ENCODE measurements at places on chromosomes 11 and 22. TPM values are rescaled to one million over a fixed set of nuclear protein-coding genes. Genes with fewer than 3 reads are reported as not detected.

Gene KRTAP5-1
- not detected for total RNA-seq

Gene POU2AF1
- total RNA-seq, result not detected

Gene LRRC51
- 4.3 TPM for total RNA-seq

Gene CNTF
- 1.8 TPM for total RNA-seq

Gene BDNF
- total RNA-seq, result 5.1 TPM

Gene SLC17A6
- 0.31 TPM for total RNA-seq

Gene GLB1L2
- 12.3 TPM for total RNA-seq

Gene GAL3ST3
- total RNA-seq, result 48.0 TPM

GRCh38 chr11:117669062-117669461 lies 128.0 kb downstream of the DSCAML1 start:
- no peaks in the 10 kb centered on the region for H3K27me3 ChIP-seq
- no peak for DNase-seq
- H3K4me1 ChIP-seq, result peaks cover 27% of the 10 kb centered on the region
- H3K36me3 ChIP-seq, result no peaks in the 10 kb centered on the region

- no peaks in the 10 kb centered on the region for H3K4me1 ChIP-seq
- DNase-seq, result no peak
- no peaks in the 10 kb centered on the region for H3K27me3 ChIP-seq
- no peaks in the 10 kb centered on the region for H3K36me3 ChIP-seq
- no peak overlapping the region for H3K4me3 ChIP-seq
Measured at GRCh38 chr11:5225480-5225871, 1.4 kb downstream of the HBB start.

GRCh38 chr11:66336234-66337102 lies at the start of gene RIN1:
RIN1 (minus strand) TSS chr11:66336434; CDS start chr11:66336402, 32 bp downstream.
- no peaks in the 10 kb centered on the region for H3K36me3 ChIP-seq
- peak within 1 kb of the TSS; percentile 76 for H3K27ac ChIP-seq
- DNase-seq, result peak; percentile 88
- H3K4me3 ChIP-seq, result peak within 1 kb of the TSS; percentile 60

DNA sequence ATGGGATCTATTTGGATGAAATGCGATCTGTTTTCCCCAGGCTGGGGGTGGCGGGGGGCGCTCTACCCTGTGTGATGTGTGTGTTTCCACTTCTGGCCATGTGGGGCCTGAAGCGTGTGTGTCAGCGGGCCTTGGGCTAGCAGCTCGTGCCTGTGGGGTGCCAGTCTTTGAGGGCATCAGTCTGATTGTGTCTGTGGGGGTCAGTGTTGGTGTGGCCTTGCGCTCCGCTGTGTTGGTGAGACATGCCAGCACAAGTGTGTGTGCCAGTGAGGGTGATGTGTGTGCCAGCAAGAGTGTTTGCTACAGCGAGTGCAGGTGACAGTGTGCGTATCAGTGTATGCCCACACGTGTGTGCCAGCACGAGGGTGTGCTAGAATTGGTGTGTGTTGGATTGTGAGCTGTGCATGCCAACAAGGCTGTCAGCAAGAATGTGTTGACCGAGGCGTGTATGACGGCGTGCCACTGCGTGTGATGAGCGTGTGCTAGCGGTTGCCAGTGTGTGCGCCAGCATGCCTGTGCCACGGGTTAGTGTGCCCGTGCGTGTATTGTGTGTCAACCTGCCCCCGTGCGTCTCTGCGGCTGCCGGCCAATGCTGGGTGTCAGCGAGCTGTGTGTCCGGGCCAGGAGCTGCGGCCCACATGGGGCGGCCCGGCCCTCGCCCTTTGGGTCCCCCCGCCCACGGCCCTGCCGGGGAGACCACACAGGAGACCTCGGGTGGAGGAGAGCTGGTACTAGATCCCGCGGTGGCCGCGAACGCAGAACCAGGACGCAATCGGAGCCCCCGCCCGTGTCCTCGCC lies 519 bp downstream of the ARRB1 start:
- H3K4me1 ChIP-seq, result peaks cover 32% of the 10 kb centered on the region
- peak; percentile 74 for DNase-seq
- peak overlapping the region; percentile 72 for H3K4me3 ChIP-seq
- no peaks in the 10 kb centered on the region for H3K36me3 ChIP-seq

- no peak overlapping the region for H3K4me3 ChIP-seq
- H3K27ac ChIP-seq, result no peak overlapping the region
- peaks cover 11% of the 10 kb centered on the region for H3K4me1 ChIP-seq
Measured at GRCh38 chr11:64444838-64445441, 86.0 kb downstream of the RPS6KA4 start.

DNA sequence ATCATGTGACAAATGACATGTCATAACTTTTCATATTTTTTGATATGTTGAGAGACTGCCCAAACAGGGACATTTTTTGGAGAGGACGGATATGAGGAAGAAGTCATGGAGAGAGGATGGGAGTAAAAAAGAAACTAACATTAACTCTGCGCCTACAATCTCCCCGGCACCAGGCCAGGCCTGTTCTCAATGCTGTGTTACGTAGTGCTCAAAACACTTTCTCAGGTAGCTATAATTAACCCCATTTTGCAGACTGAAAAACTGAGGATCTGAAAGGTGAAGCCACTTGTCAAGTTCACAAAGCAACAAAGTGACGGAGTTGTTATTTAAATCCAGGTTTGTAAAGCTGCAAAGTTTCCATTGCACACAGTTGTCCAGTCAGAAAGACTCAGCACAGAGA lies 17.4 kb upstream of the NOX4 start:
- no peak for DNase-seq
- no peaks in the 10 kb centered on the region for H3K36me3 ChIP-seq
- H3K27ac ChIP-seq, result no peak overlapping the region
- no peaks in the 10 kb centered on the region for H3K4me1 ChIP-seq
- no peak overlapping the region for H3K4me3 ChIP-seq
- H3K27me3 ChIP-seq, result no peaks in the 10 kb centered on the region

- no peaks in the 10 kb centered on the region for H3K36me3 ChIP-seq
- no peak overlapping the region for H3K27ac ChIP-seq
- H3K27me3 ChIP-seq, result no peaks in the 10 kb centered on the region
- H3K4me1 ChIP-seq, result peaks cover under 1% of the 10 kb centered on the region
- DNase-seq, result no peak
Measured at GRCh38 chr11:123586568-123586967, 67.9 kb downstream of the SCN3B start.

- H3K27me3 ChIP-seq, result peaks cover 7% of the 10 kb centered on the region
- no peaks in the 10 kb centered on the region for H3K36me3 ChIP-seq
- H3K4me1 ChIP-seq, result no peaks in the 10 kb centered on the region
Measured at GRCh38 chr11:69682221-69682620, 7.1 kb upstream of the LTO1 start.

DNA sequence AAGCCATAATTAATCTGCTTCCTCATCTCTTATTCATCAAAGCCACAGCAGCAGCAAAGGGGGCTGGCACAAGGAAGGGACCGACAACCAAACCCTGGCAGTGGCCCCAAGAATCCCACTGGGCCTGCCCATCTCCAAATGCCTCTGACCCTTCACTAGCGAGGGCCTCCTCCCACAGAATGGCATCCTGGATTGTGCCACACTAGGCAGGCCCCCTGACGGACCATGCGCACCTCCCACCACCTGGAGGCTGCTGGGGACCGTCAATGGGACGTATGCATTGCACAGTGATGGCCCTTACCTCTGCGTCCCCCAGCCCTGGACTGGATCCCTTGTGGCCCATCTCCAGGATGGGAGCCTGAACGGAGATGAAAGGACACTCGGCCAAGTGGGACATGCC lies 4.1 kb upstream of the RTN4R start:
- H3K4me1 ChIP-seq, result no peaks in the 10 kb centered on the region
- no peak for DNase-seq
- H3K36me3 ChIP-seq, result no peaks in the 10 kb centered on the region
- no peaks in the 10 kb centered on the region for H3K27me3 ChIP-seq
- no peak overlapping the region for H3K4me3 ChIP-seq
- H3K27ac ChIP-seq, result no peak overlapping the region

- H3K4me1 ChIP-seq, result no peaks in the 10 kb centered on the region
- H3K4me3 ChIP-seq, result no peak overlapping the region
- H3K27me3 ChIP-seq, result no peaks in the 10 kb centered on the region
Measured at GRCh38 chr11:70489276-70489675, 90.9 kb downstream of the CTTN start.

DNA sequence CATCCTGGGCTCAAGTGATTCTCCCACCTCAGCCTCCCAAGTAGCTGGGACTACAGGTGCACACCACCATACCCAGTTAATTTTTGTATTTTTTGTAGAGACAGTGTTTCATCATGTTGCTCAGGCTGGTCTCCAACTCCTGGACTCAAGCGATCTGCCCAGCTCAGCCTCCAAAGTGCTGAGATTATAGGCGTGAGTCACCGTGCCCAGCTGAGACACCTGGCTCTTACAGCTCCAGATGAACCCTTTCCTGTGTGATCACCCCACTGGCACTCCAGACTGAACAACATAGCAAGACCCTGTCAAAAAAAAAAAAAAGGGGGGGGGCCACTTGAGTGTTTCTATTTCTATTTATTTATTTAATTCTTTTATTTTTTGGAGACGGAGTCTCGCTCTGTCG lies 1.0 kb upstream of the ADSL start:
- H3K27me3 ChIP-seq, result no peaks in the 10 kb centered on the region
- DNase-seq, result no peak
- peak overlapping the region; percentile 89 for H3K27ac ChIP-seq
- H3K4me3 ChIP-seq, result peak overlapping the region; percentile 68
- peaks cover 16% of the 10 kb centered on the region for H3K36me3 ChIP-seq
- peaks cover 6% of the 10 kb centered on the region for H3K4me1 ChIP-seq

DNA sequence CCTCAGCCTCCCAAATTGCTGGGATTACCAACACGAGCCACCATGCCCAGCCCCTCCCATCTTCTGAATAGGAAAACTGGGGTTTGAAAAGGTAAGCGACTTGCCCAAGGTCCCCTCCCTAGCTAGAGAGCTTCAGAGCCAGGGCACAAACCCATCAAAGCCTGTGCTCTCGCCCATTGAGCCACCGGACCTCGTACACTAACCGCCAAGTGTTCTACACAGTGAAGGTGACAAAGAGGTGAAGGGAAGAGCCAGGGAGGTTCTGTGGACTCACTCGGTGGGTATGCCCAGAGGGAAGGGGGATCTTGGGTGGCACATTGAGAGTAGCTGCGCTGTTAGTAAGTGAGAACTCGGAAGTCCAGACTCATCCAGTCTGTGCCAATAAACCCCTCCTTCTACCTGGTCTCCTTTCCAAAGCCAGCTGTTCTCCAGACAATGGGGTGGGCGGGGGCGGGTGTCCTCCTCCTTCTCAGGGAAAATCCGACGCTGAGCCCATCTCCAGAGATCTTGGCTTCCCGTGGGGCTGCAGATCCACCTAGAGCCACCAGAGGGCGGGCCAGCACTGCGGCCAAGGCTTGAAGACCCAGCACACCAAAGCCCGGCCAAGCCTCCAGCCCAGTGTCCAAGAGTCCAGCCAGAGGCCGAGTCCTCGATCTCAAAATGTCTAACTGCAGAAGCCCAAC lies 3.2 kb upstream of the RTN4RL2 start:
- peak overlapping the region; percentile 93 for H3K4me3 ChIP-seq
- no peaks in the 10 kb centered on the region for H3K36me3 ChIP-seq
- peaks cover 41% of the 10 kb centered on the region for H3K27me3 ChIP-seq
- peaks cover 19% of the 10 kb centered on the region for H3K4me1 ChIP-seq

- no peak overlapping the region for H3K4me3 ChIP-seq
- DNase-seq, result no peak
- peak overlapping the region; percentile 28 for H3K27ac ChIP-seq
- no peaks in the 10 kb centered on the region for H3K4me1 ChIP-seq
Measured at GRCh38 chr11:3786781-3787428, 10.4 kb downstream of the NUP98 start.

- H3K36me3 ChIP-seq, result no peaks in the 10 kb centered on the region
- H3K4me3 ChIP-seq, result no peak overlapping the region
- no peak overlapping the region for H3K27ac ChIP-seq
- no peaks in the 10 kb centered on the region for H3K4me1 ChIP-seq
- H3K27me3 ChIP-seq, result no peaks in the 10 kb centered on the region
- DNase-seq, result no peak
Measured at GRCh38 chr11:76292583-76293188, 86.4 kb upstream of the WNT11 start.

- no peak overlapping the region for H3K27ac ChIP-seq
- H3K27me3 ChIP-seq, result no peaks in the 10 kb centered on the region
- no peaks in the 10 kb centered on the region for H3K36me3 ChIP-seq
- H3K4me3 ChIP-seq, result no peak overlapping the region
- DNase-seq, result no peak
Measured at GRCh38 chr11:96481204-96481603, 91.4 kb downstream of the JRKL start.

- H3K4me1 ChIP-seq, result no peaks in the 10 kb centered on the region
- no peak for DNase-seq
- H3K27me3 ChIP-seq, result no peaks in the 10 kb centered on the region
- H3K4me3 ChIP-seq, result no peak overlapping the region
- H3K36me3 ChIP-seq, result no peaks in the 10 kb centered on the region
Measured at GRCh38 chr11:24134879-24135589, 361.8 kb upstream of the LUZP2 start.

DNA sequence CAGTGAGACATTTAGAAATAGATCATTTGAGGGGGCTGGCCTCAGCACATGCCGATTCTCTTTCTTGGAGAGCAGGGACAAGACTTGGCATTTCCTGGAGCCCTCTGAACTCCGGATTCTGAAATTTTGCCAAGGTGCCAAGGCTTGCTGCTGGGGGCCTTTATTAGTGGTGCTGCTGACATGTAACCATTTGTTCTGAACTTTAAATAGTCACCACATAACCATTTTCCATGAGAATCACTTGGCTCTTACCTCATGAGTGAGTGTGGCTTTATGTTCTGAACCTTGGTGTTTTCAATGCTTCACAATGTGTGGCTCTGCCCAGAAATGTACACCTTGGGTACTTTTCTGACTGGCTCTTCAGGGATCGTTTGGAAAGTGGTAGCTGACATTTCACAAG lies 33.3 kb downstream of the SYT13 start:
- H3K27ac ChIP-seq, result no peak overlapping the region
- no peaks in the 10 kb centered on the region for H3K36me3 ChIP-seq
- H3K4me3 ChIP-seq, result no peak overlapping the region
- H3K27me3 ChIP-seq, result no peaks in the 10 kb centered on the region

DNA sequence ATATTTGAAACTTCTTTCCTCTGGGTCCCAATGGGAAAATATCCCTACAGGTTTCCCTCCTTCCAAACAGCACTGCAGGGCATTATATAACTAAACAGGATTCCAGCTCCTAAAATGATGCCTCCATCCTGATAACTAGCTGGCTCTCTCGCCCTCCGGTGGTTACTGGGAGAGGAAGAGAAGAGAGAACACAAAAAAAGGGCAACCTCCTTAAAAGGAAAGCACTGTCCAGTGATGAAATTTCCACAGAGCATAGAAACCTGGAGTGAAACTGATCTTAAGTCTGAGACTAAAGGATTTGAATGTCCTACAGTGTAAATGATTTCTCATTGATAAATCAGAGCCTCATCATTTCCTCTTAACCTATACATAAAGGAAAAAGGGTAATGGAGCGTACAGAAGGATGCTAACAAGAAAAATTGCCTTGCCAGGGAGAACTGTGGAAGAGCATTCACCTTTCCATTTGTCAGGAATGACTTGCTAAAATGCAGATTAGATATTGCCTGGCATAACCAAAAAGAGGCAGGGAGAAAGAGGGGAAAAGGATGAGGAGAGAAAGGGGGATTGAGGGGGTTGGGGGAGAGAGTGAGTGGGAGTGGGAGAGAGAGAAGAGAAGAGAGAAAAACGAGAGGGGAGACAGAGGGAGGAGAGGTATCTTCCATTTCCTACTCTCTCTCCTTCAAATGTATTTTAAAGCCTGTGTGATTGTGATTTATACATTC lies 121.3 kb downstream of the APOL5 start:
- peaks cover 69% of the 10 kb centered on the region for H3K4me1 ChIP-seq
- H3K27ac ChIP-seq, result peak overlapping the region; percentile 84

GRCh38 chr22:25718135-25718840 lies 23.7 kb upstream of the MYO18B start:
- no peak for DNase-seq
- H3K36me3 ChIP-seq, result no peaks in the 10 kb centered on the region
- H3K4me3 ChIP-seq, result no peak overlapping the region

- no peaks in the 10 kb centered on the region for H3K4me1 ChIP-seq
- no peak overlapping the region for H3K4me3 ChIP-seq
- no peak for DNase-seq
- H3K27ac ChIP-seq, result no peak overlapping the region
Measured at GRCh38 chr22:19904174-19904856, 37.3 kb upstream of the COMT start.
